ENCODE measurements at places on chromosomes 3 and 15.

DNA sequence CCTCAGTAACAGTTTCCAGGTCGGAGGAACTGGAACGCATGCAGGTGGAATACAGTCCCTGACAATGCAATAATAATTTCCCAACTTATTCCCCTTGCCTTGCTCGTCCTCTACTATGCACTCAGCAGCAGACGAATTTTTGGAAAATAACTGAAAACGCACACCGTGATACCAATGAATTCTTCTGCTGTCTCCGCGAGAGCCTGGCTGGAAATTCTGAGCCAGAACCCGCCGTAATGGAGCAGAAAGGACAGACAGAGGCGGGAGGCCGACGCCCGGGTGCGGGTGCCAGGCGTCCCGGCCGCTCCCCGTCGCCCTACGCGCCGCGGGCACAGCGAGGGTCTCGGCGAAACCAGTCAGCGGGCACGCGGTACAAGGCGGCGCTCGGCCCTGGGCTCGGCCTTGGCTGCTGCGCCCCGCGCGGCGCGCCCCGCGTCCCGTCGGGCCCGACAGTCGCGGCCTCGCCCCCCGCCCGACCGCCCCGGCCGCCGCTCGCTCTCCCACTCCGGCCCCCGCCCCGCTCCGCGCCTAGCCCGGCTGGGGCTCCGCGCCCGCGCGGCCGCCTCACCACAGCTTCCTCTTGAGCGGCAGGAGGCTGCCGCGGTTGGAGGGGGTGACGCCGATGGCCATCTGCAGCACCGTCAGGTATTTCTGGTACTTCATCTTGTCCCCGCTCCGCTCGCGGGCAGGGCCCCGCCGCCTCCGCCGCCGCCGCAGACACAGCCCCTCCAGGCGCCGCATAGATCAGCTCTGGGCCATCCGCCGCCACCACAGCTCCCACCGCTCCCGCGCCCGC, 114.5 kb upstream of the GOLGA8J start:
- no peak for DNase-seq

DNA sequence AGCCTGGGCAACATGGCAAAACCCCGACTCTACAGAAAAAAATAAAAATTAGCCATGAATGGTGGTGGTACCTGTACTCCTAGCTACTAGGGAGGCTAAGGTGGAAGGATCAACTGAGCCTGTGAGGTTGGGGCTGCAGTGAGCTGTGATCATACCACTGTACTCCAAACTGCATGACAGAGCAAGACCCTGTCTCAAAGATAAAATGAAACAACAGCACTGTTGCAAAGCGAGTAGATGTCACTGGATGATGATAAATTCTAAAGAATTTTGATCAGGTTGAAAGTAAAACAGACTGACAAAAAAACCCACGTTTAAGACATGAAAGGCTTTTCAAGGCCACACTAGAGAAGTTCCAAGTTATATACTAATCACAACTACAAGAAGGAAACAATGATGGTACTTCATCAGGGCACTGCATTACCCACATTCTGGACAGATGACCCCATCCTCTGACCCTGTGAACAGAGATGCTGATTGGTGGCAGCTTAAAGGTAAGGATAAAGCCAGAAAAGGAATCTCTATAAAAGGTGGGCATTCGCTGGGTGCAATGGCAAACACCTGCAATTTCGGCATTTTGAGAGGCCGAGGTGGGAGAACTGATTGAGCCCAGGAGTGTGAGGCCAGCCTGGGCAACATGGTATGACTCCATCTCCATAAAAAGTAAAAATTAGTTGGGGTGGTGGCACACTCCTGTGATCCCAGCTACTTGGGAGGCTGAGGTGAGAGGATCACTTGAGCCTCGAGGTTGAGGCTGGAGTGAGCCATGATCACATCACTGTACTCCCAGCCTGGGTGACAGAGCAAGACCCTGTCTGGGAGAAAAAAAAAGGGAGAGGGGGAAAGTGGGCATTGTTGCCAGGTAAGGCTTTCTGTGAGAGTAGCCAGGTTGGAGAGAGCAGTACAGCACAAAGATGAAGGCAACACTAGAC, 59.2 kb downstream of the TBL1XR1 start:
- no peak for DNase-seq

GRCh38 chr15:56034514-56034913, 41.1 kb upstream of the NEDD4 start:
- no peak for DNase-seq

DNA sequence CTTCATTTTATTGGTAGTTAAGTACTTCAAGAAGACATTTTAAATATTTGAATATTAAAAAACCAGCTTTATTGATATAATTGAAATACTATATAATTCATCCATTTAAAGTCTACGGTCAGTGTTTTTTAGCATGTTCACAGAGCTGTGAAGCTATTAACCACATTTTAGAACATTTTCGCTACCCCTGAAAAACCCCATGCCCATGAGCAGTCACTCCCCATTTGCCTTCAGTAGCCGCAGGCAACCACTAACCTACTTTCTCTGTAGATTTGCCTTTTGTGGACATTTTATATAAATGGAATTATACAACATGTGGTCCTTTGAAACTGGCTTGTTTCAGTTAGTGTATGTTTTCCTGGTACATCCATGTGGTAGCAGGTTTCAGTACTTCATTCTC, 55.7 kb downstream of the GPR171 start:
- no peak for DNase-seq

DNA sequence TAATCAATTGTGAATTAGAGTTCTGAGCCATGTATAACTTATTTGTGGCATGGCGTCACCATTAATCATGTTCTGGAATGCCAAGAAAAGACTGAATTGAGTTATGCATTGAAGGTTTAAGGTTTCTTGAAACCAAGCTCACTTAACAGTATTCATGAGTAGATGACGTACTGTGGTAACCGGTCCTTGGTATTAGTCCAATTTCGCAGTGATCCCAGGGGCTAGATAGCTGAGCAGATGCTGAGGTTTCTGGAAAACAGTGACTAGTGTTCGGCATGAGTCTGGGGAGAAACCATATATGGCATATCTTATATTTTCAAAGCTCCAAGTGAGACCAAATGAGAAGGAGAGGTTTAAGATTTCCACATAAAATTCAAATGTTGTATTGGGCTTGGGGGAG, 218.3 kb upstream of the LYSMD4 start:
- no peak for DNase-seq

DNA sequence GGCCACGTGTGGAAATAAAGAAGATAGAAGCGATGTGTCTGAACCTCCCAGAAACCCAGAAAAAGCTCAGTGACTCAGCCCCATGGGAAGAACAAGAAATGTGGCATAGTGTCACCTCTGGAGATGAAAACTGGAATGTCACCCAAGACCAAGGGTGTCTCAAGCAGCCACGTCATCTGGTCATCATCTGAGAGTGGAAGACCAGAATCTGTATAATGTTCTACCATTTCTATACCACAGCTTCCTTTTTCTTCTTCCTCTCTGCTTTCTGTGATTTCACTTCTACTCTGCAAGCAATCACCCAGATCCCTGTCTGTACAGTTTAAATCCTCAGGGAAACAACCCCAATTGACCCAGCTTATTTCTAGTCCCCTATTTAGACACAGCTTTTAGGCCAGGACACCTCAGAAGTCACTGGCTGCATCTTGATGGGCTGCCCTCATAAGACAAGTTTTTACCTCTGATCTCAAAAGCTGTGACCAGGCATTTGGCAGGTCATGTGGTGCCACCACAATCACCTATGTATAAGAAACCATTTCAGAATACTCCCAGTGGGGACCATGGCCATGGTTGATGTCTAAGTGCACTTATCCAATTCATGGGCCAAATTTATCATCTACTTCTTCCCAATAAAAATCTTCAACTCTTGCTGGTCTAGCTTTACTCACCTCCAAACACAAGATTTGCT, 278.5 kb upstream of the UMPS start:
- DNase-seq: no peak

DNA sequence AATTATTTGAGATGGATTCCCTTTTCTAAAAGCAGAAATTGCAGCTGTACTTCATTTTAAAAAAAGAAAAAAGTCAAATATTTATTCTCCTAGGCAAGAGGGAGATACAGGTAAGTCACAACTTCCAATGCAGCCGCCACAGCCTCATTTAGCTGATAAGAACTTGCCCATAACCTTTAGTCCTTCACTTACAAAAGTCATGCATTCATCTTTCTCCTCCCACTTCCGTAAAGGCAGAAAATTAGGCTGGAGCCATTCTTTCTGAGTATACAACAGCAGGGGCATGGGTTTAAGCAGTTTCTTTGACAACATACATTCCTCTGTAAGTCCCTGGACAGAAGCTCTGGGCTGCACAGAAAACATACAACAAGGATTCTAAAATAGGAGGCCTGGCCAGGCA, 4.3 kb downstream of the SUCLG2 start:
- DNase-seq: no peak

DNA sequence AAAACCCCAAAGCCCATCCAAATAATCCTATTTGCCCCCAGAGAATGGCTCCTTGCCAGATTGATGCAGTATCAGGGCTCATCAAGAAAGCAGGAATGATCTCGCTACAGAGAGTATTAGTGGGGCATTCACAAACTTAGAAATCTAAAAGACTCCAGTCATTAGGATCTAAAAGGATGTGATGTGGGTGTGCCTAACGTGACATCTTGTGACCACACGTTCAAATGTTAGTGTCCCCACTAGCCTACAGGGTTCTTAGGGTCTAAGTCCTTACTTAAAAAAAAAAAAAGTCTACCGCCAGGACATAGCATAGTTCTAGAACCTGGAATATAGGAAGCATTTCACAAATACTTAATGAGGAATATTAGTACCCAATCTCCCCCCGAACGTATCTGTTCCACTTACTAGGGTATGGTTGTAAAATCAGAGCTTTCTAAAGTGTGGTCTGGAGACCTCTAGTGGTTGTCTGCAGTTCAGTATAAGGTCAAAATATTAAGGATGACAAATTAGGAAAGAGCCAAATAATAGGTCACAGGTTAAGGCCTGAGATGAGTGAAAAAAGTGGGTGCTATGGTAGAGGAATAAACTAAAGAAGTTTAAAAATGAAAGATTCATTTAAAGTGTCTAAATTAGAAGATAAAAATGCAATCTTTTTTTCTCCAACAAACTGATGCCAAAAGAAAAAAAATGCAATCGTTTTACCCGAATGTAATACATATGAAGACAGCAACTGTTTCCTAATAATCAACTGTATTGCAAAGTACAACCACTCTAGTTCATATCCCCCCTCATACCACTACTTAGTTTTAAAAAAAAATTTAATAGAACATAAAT, 4.2 kb upstream of the CHRM5 start:
- peak; percentile 10 for DNase-seq

- no peak for DNase-seq
Measured at GRCh38 chr3:18987862-18988447, 160.4 kb upstream of the KCNH8 start.

- DNase-seq: no peak
Measured at GRCh38 chr3:17747174-17747889, 4.9 kb upstream of the TBC1D5 start.

DNA sequence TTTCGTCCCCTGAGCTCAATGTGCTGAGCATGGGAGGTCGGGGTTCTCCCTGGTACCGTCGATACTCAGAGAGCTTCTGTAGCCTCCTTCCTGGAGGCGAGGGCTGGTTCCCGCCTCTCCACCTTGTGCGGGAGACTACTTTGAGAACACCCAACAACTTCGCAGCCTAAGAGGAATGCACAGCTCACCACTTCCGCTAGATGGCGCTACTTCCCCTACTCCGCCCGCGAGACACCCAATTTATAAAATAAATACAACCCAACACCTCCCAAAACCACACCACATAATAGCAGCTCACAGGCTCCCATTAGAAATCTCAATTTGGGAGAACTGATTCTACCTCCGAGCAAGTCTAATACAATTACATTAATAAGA, 1.2 kb downstream of the RGMA start:
- DNase-seq: peak; percentile 32

- no peak for DNase-seq
Measured at GRCh38 chr3:16923112-16923511, 38.4 kb downstream of the PLCL2 start.

- no peak for DNase-seq
Measured at GRCh38 chr15:40087991-40088928, 20.4 kb downstream of the BMF start.

DNA sequence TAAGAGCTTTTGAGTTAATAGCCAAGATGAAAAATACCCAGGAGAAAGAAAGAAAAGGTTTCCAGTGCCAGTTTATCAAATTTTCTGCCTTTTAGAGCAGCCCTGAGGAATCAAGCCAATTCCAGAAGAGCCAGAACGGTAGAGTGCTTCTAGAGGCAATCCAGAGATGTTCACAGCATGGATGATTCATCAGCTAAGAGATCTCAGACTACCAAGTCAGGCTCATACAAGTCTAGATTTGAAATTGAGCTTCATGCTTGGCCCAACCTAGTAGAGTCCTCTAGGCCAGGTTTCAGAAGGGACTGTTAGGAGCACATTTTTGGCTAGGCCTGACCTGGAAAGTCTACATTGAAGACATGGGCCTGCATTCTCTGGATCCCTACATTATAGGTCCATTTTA, 15.5 kb downstream of the WDR48 start:
- no peak for DNase-seq

DNA sequence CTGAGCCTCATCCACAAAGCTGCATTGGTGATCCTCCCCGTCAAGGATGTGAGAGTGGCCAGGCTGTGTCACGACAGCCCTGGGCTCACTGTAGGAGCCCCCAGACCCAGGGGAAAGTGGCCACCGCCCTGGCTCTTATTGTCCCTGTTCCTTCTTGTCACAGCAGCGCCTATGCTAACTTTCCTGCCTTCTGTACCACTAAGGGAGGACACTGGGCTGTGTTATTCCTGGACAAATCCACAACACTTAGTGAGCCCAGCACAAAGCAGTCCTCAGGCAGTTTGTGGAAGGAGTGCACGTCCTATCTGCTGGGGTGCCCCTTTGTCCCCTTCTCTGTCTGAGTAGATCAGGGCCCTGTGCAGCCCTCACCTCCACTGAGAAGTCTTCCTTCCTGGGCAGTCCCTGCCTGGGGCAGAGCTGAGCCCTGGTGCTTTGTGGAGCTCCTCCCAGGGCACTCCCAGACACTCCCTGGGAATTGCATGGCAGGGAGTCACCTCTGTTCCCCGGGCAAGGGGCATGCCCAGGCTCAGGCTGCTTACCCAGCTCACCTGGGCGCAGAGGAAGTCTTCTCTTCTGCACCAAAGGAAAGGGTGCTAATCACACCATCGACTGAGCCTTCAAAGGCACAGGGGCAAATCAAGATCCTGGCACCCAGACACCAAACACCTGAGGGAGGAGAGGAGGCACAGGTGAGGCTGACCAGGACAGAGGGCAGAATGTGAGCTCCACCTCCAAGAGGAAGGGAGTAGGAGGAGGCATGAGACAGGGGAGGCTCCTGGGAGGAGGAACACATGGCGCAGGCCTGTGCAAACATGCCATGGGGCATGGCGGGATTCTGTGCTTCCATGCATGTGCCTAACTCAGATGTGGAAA, 138.7 kb downstream of the KLF13 start:
- no peak for DNase-seq

DNA sequence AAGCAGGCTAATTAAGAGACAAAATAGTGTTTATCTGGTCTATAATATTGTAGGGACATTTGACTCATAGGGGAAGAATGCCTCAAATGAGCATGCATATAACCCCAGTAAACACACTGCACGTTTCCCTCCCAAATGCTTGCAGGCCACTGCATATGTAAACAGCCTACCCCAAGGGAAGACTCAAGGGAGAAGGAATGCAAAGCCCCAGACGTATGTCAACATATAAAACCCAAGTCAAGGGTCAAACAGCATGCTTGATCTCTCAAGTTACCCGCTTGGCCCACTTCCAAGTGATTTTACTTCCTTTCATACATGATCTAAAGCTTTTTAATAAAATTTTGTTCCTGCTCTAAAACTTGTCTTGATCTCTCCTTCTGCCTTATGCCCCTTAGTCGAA, 1090.0 kb downstream of the OTOL1 start:
- DNase-seq: peak; percentile 12

GRCh38 chr3:172321035-172321434, 127.2 kb downstream of the GHSR start:
- DNase-seq: no peak
